ENCODE measurements at places on chromosomes 11 and 22.

- H3K27ac ChIP-seq: no peak overlapping the region
- H3K27me3 ChIP-seq: no peaks in the 10 kb centered on the region
- H3K4me1 ChIP-seq: peaks cover 15% of the 10 kb centered on the region
- H3K36me3 ChIP-seq: peaks cover 56% of the 10 kb centered on the region
These were observed 35.9 kb downstream of the MUC6 start for GRCh38 chr11:1000357-1001278.

DNA sequence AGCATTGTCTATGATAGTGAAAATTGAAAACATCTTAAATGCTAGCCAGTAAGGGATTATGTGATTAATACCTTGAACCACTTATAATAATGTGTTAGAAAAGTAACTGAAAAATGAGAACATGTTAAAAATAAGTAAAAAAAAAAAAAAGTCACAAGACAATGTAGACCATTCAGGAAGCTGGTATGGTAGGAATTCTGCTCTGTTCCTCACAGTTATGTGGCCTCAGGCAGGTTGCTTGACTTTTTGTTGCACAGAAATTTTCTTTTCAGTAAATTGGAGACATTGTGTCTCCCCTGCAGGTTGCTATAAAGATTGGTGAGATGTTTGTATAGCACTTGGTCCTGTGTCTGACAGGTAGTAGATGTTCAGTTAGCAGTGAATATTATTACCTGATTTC is 17.3 kb upstream of the PLET1 start:
- H3K36me3 ChIP-seq: peaks cover 3% of the 10 kb centered on the region
- no peaks in the 10 kb centered on the region for H3K27me3 ChIP-seq
- ATAC-seq: no peak
- peaks cover 24% of the 10 kb centered on the region for H3K4me1 ChIP-seq
- H3K4me3 ChIP-seq: no peak overlapping the region

GRCh38 chr11:59138643-59139042 is 4.0 kb upstream of the FAM111A start:
- H3K4me1 ChIP-seq: peaks cover 38% of the 10 kb centered on the region
- no peak overlapping the region for H3K4me3 ChIP-seq
- no peaks in the 10 kb centered on the region for H3K27me3 ChIP-seq
- no peak overlapping the region for H3K27ac ChIP-seq
- no peak for ATAC-seq

GRCh38 chr11:48261600-48261999 is 2.1 kb upstream of the OR4X1 start:
- peaks cover 7% of the 10 kb centered on the region for H3K27me3 ChIP-seq
- no peak for ATAC-seq
- no peaks in the 10 kb centered on the region for H3K36me3 ChIP-seq
- no peak overlapping the region for H3K27ac ChIP-seq

DNA sequence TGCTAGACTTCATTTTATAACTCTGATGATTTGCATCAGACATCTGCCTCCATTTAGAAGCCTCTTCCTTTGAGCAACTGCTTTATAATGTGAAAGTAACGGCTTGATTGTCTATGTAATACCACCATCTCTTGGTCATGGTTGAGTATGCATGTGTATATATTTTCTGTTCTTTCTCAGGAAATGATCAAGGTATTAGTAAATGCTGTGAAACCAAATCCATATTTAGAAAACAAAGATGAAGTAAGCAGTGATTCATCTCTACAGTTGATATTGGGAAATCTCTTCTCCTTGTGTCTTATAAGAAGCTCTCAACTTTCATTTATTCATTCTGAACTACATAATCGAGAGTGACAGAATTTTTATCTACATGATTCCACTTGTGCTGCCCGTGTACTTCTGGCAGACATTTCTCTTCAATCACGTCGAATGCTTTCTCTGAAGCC is 104.6 kb upstream of the ANO3 start:
- ATAC-seq: no peak
- H3K27ac ChIP-seq: no peak overlapping the region
- no peaks in the 10 kb centered on the region for H3K27me3 ChIP-seq
- no peaks in the 10 kb centered on the region for H3K36me3 ChIP-seq
- H3K4me1 ChIP-seq: no peaks in the 10 kb centered on the region
- H3K4me3 ChIP-seq: no peak overlapping the region

DNA sequence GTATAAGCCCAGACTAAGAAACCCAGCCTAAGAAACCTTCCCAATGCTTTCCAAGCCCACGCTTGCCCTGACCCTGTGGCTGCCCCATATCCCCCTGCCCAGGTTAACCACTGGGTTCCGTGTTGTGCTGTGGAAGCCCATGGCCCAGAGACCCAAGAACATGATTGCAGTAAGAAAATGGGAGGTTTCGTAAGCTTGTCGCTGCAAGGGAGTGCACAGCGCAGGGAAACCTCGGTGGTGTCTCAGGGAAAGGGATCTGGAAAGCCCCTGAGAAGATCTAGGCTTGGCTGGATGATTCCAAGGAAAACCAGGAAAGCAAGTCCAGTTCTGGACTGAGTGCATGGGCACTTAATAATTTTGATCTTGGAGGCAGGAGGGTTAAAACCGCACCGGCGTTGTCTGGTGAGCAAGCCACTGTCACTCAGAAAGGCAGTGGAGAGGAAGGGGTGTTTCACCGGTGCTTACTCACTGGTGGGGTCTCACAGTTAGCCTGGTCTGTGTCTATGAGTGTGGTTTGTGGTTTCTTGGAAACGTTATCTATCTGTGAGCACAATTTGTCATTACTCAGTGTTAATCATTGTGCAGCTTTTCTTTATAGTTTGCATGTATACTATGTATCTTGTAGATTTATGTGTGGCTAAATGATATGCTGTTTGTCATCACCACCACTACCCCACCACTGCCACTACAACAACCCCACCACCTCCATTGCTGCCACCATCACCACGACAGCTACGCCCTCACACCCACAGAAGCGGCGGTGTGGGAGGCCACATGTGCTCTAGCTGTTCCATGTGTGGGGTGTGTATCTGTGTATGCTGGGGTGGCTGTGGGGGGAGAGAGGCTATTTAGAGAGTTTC is 53.3 kb upstream of the PRDM11 start:
- no peaks in the 10 kb centered on the region for H3K36me3 ChIP-seq
- peak; percentile 49 for ATAC-seq
- H3K4me3 ChIP-seq: no peak overlapping the region
- H3K4me1 ChIP-seq: peaks cover 24% of the 10 kb centered on the region
- H3K27ac ChIP-seq: no peak overlapping the region

- H3K27ac ChIP-seq: no peak overlapping the region
- H3K4me1 ChIP-seq: no peaks in the 10 kb centered on the region
- ATAC-seq: no peak
These were observed 651.6 kb upstream of the ANO5 start for GRCh38 chr11:21541187-21541751.

GRCh38 chr11:82355313-82355823 is 378.3 kb downstream of the FAM181B start:
- no peaks in the 10 kb centered on the region for H3K27me3 ChIP-seq
- H3K4me1 ChIP-seq: no peaks in the 10 kb centered on the region
- H3K4me3 ChIP-seq: no peak overlapping the region
- H3K27ac ChIP-seq: no peak overlapping the region

DNA sequence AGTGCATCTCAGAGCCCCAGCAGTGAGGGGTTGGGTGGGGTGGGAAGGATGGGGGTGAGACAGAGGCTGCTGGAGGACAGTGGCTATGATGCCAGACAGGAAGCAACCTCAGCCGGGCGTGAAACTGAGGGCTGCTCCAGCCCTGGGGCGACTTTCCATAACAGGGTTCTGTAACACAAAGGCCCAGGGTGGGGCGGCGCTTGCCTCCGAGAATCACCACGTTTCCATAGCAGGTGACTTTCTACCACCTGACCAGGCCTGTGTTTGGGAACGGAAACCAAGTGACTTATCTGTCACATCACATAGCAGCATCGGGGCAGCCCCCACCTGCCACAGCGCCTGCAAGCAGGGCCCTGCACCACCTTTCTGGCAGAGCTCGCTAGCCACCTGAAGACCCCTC is 85.8 kb downstream of the TRMU start:
- peaks cover 12% of the 10 kb centered on the region for H3K36me3 ChIP-seq
- H3K4me3 ChIP-seq: peak overlapping the region; percentile 32
- no peak overlapping the region for H3K27ac ChIP-seq
- peaks cover 15% of the 10 kb centered on the region for H3K4me1 ChIP-seq
- ATAC-seq: peak; percentile 94

DNA sequence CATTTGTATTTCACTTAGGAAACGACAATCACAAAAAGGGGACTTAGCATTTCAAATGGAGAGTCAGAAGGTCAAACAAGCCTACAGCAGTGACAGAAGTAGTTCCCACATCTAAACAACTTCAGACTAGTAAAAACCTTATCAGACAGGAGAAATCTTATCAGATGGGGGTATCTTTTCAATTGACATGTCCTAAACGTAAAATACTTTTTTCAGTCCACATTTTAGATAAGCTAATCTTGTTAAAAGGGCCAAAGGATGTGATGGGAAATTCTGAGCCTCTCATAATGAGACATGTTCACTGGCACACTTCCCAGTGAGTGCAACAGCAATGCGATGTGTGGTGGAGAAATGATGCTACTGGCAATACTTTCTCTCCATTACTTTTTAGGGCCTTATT is 2.4 kb downstream of the MAPK1 start:
- H3K36me3 ChIP-seq: peaks cover 21% of the 10 kb centered on the region
- no peaks in the 10 kb centered on the region for H3K27me3 ChIP-seq
- no peak overlapping the region for H3K4me3 ChIP-seq
- ATAC-seq: no peak

DNA sequence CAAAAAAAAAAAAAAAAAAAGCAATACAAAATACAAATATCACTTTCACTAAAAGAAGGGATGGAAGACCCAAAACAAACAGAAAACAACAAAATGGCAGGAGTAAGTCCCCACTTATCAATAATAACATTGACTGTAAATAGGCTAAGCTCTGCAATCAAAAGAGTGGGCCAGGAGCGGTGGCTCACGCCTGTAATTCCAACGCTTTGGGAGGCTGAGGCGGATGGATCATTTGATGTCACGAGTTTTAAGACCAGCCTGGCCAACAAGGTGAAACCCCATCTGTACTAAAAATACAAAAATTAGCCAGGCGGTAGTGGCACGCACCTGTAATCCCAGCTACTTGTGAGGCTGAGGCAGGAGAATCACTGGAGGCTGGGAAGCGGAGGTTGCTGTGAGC is 9.8 kb upstream of the PPP6R3 start:
- H3K27ac ChIP-seq: no peak overlapping the region
- H3K4me1 ChIP-seq: peaks cover 8% of the 10 kb centered on the region
- no peaks in the 10 kb centered on the region for H3K27me3 ChIP-seq
- ATAC-seq: no peak
- no peak overlapping the region for H3K4me3 ChIP-seq
- H3K36me3 ChIP-seq: peaks cover 12% of the 10 kb centered on the region

DNA sequence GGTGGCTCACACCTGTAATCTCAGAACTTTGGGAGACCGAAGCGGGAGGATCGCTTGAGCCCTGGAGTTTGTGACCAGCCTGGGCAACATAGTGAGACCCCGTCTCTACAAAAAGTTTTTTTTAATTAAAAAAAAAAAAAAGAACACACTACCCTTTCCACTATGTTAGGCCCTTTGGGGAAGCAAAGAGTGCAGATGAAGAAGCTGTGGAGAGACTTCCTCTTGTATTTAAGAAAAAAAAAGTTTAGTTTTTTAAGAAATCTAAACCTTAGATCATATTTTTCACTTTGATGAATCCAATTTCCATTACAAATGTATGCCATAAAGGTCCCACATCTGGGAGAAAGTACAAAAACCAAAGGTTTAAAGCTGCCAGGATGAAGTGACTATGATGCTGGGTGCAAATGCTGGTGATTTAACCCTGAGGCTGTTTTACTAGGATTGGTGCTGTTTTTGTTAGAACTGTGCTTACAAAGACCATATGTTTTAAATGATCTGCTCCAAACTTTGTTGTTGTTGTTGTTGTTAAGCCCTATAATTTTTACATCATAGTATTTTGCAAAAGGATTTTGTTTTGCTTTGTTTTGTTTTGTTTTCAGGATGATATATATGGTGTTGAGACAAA is 28.9 kb upstream of the ACER3 start:
- H3K36me3 ChIP-seq: no peaks in the 10 kb centered on the region
- H3K4me1 ChIP-seq: no peaks in the 10 kb centered on the region
- no peak overlapping the region for H3K27ac ChIP-seq
- H3K4me3 ChIP-seq: no peak overlapping the region
- peaks cover 11% of the 10 kb centered on the region for H3K27me3 ChIP-seq
- no peak for ATAC-seq

DNA sequence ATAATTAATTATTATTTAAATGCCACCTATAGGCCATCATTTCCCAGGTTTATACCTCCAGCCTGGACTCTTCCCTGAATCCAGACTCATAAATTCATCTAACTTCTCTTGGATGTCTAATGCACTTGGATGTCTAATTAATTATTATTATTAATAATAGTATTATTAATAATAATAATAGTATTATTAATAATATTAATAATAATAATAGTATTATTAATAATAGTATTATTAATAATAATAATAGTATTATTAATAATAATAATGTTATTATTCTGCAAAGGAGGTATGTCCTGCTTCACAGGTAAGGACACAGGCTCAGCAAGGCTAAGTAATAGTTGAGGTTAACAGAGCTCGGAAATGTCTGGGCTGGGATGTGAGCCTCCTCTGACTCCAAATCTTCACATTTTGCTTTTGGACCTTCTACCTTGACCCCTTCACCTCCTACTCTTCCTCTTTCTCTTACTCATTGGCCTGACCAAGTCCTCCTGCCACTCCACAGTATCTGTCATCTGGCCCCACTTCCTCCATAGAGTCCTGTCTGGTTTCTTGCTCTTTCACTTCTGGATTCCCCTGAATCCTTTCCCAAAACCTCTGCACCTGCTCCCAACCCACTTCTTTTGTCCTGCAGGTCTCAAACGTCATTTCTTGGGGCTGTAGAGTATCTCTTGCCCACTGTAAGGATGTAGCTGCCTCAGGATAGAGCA is 8.0 kb downstream of the RIBC2 start:
- peaks cover 6% of the 10 kb centered on the region for H3K27me3 ChIP-seq
- H3K4me1 ChIP-seq: peaks cover 6% of the 10 kb centered on the region
- H3K27ac ChIP-seq: no peak overlapping the region
- peaks cover 4% of the 10 kb centered on the region for H3K36me3 ChIP-seq
- ATAC-seq: no peak

DNA sequence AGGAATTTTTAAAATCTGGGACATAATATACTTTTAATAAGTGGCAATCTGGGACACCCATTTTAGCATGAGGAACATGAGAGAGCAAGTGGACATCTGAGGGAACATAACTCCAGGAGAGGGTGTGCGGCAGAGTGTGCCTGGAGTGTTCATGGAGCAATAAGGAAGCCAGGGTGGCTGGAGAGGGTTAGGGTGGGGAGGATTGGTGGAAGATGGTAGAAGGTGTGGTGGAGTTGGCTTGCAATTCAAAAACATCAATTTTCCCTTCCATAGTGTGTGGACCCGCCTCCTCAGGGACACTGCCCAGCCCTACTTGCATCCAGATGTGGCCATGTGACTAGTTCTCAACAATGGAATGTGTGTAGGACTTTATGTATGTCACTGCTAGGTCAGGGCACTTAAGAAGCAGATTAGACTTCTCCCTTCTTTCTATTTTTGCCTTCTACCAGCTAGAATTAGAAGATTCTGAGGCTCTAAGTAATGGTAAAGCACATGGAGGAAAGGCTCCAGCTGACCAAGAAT is 4.4 kb upstream of the DENND5A start:
- no peaks in the 10 kb centered on the region for H3K27me3 ChIP-seq
- no peak overlapping the region for H3K27ac ChIP-seq
- H3K4me1 ChIP-seq: peaks cover 14% of the 10 kb centered on the region
- no peaks in the 10 kb centered on the region for H3K36me3 ChIP-seq

- no peak for ATAC-seq
- H3K4me1 ChIP-seq: peaks cover 31% of the 10 kb centered on the region
- no peaks in the 10 kb centered on the region for H3K36me3 ChIP-seq
- H3K27me3 ChIP-seq: peaks cover 31% of the 10 kb centered on the region
- no peak overlapping the region for H3K4me3 ChIP-seq
- H3K27ac ChIP-seq: peak overlapping the region; percentile 66
These were observed 27.6 kb downstream of the KCTD17 start for GRCh38 chr22:37079158-37079557.

All from stimulated activated memory B cell treated with anti-CD40 and anti-IgM and Interleukin-4, amounts not matched to agents 10 μg/mL and 1 μg/mL and 100 μg/mL, for 72 hours (primary cell).